ENCODE measurements at places on chromosomes 1 and 21. TPM values are rescaled to one million over a fixed set of nuclear protein-coding genes. Genes with fewer than 3 reads are reported as not detected.

Gene RHOU
- 9.2 TPM for total RNA-seq

Gene S100A5
- 0.72 TPM for total RNA-seq

Gene OR2L2
- total RNA-seq = not detected

Gene TMEM35B
- 18.7 TPM for total RNA-seq

Gene NPHS2
- not detected for total RNA-seq

Gene DYNLT5
- total RNA-seq = not detected

Gene PPIE
- total RNA-seq = 53.0 TPM

Gene AK4
- 26.8 TPM for total RNA-seq

Gene KRTAP19-1
- total RNA-seq = not detected

Gene CASQ2
- not detected for total RNA-seq

- no peak for DNase-seq
These were observed 30.9 kb upstream of the SERTAD4 start for GRCh38 chr1:210201681-210202080.

DNA sequence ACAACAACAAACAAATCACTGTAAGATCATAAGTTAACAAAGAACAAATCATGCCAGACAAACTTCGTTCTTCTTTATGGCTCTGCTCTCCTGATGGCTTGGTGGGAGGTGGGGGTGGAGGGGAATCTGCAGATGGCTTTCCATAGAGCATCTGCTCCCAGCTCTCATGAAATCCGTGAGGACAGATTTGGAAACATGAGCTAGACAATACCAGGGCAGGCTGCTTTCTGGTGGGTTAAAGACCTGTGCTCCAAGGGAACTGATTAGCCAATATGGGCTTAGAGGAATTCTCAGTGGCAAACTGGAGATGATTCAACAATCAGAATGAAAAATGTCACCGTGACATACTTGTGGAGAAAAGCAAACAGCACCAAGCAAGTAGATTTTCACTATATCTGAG, 69.4 kb upstream of the TLR5 start:
- DNase-seq = no peak

GRCh38 chr21:40337981-40338380, 470.7 kb downstream of the PCP4 start:
- DNase-seq = no peak

GRCh38 chr1:233111731-233112130, 161.3 kb downstream of the NTPCR start:
- no peak for DNase-seq

GRCh38 chr1:206905295-206906164, 8.3 kb downstream of the IL24 start:
- no peak for DNase-seq

GRCh38 chr1:196669051-196669450, 17.2 kb downstream of the CFH start:
- DNase-seq = no peak

DNA sequence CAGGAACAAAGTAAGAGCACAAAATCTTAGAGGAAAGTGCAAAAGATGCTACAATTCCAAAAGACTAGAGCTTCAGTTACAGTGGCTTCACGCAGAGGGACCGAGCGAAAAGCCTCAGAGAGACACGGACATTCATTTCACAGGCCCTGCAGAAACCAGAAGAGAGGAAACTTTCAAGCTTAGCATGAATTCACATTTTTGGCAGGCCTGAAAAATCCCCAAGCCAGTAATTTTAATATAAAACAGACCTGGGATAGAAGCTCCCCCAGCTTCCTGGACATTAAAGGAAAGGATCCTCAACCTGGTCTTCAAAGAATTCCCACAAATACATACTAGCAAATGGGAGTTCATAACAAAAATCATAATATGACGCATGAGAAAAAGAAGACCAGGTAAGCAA, 66.2 kb downstream of the HSF2BP start:
- no peak for DNase-seq

GRCh38 chr1:58992643-58993042, 208.8 kb upstream of the JUN start:
- no peak for DNase-seq

DNA sequence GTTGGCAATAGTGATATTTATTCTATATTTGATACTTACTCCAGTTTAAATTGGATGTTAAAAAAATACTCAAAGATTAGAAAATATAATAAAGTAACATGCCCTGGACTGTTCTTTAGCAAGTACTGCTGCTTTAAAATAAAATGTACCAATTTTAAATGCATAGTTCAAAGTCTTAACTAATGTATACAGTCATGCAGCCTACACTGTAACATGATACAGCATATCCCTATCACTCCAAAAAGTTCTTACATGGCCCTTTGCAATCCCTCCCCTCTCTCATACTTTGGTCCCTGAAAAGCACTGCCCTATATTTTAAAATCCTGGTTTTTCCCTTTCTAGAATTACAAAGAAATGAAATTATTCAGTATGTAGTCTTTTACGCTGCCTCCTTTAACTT, 726.6 kb downstream of the LTN1 start:
- DNase-seq = no peak

DNA sequence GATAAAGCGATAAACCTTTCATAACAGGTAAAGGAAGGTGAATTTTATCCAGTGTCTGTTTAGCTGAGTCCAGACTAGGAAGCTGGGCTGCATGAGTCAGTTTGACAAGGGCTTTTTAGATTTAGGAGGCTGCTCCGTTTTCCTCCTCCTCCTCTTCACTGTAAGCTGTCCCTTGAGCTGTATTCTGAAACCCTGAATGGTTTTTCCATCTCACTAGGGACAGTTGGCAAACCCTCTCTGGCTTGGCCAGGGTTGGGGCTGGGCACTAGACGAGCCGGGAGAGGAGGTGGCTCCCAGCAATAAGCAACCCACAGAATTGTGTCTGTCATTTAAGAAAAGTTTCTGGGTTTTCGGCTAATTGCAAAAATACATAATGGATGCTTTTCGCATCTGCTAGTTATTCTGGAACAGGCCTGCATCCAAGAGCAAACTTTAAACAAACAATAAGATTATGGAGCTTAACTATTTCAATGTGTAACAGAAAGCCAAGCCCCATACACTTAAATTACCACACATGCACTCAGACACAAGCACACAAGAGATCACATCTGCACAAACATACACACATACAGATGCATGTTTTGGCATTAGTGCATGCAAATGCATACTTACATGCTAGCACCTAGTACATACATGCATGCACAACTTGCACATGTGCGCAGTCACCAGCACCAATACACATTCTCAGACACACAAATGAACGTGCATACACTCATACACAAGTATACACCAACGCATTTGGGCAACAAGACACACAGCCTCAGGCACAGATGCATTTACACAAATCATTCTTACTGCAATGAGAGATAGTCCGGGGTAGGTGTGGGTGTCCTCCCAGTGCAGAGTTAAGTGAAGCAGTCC, 27.8 kb upstream of the FOXE3 start:
- DNase-seq = no peak

DNA sequence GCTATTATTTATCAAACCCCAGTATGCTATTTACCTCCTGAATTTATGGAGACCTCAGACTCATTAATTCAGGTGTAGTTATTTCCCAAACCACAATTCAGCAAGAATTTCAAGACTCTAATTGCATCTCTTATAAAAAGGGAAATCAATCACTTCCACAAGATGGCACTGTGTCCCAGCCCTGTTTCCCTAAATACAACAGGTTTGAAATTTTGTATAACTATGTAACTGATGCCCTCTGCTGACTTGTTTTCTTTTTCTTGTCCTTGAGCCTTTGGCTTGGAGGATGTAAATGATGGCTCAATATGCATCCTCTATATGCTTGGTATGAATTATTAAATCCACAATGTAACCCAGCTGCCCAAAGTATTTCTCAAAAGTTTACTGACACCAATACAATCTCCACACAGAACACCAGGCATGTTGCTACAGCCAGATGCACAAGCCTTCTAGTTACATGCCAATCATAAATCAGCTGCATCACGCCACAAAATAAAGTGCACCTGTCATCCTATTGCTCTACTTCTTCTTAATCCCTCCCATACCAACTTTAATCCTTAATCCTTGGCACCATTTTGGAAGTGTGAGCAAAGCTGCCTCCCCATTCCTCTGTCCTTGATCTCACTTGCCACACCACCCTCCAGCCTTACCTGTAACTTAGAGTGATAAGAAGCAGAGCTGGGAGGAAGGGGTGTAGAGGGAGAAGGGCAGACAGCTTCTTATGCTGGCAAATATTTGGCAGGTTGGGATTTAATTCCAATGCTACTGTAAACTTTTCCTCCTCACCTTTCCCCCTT, 9.0 kb downstream of the C1orf105 start:
- peak; percentile 55 for DNase-seq

DNA sequence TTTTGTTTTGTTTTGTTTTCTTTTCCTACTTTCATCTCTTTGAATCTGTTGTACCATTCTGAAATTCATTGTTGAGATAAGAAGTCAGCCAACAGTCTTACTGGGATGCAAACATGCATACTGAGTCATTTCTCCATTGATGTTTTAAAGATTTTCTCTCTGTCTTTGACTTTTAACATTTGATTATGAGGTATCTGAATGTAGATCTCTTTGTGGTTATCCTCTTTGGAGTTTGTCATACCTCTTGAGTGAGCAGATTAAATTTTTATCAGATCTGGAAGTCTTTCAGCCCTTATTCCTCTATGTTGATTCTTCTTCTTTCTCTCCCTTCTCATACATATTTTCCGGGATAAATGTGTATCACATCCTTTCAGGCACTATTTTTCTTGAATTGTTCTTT, 406.9 kb upstream of the NCAM2 start:
- DNase-seq = no peak

- no peak for DNase-seq
These were observed 46.3 kb upstream of the NTPCR start for GRCh38 chr1:232904131-232904530.

DNA sequence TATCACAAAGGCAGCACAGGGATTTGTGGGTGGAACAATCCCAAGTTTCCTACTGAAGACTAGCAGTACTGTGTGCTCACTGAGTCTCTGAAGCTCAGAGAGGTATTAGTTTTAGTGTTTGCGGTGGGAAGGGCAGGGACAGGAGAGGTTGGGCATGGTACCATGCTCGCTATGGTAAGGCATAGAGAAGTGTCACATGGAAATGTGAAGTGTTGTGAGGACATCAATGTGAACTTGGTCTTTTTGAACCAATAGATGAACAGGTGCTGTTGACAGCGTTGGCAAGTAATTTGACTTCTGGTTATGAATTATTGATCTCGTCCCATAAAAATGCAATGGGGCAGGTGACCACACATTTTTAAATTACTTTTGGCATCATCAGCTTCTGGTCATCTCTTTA, 55.8 kb upstream of the ADAMTS1 start:
- no peak for DNase-seq

GRCh38 chr1:186943891-186944686, 115.3 kb downstream of the PLA2G4A start:
- no peak for DNase-seq

- DNase-seq = no peak
These were observed 1594.3 kb downstream of the PLA2G4A start for GRCh38 chr1:188423073-188423472.

- no peak for DNase-seq
These were observed 736 bp downstream of the KCNC4 start for GRCh38 chr1:110210604-110211495.
